Activated T-cell treated with anti-CD3 and anti-CD28 coated beads for 24 hours (primary cell): ENCODE measurements at places on chromosomes 4 and X.

DNA sequence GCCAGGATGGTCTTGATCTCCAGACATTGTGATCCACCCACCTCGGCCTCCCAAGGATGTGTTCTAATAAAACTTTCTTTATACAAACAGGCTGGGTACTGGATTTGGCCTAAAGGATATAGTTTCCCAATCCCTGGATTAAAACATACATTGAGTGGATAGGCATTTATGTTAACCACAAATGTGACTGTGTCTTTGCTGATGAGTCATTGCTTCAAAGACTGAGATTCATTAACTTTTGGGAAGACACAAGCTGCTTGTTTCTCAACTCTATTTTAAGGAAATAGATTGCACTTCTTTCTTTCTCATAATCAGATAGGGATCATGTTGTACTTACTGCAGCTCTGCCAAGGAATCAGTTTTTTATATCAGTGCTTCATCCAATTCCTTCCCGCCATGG lies 131.3 kb upstream of the AGA start:
- DNase-seq, result no peak

DNA sequence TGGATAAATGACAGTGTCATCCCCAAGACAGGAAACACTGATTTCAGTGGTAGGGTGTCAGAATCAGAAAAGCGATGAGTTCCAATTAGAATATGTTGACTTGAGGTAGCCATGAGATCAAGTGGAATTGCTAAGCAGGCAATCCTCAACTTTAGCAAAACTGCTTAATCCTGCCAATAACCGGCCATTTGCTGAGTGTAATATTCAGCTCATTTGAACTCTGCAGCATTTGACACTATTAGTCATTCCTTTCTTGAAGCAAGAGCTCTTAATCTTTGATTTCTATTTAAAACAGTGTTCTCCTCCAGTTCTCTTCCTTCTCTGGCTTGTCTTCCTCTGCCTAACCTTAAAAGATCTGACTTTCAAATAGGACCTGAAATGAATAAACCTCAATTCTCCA lies 68.7 kb upstream of the DCLK2 start:
- no peak for DNase-seq

DNA sequence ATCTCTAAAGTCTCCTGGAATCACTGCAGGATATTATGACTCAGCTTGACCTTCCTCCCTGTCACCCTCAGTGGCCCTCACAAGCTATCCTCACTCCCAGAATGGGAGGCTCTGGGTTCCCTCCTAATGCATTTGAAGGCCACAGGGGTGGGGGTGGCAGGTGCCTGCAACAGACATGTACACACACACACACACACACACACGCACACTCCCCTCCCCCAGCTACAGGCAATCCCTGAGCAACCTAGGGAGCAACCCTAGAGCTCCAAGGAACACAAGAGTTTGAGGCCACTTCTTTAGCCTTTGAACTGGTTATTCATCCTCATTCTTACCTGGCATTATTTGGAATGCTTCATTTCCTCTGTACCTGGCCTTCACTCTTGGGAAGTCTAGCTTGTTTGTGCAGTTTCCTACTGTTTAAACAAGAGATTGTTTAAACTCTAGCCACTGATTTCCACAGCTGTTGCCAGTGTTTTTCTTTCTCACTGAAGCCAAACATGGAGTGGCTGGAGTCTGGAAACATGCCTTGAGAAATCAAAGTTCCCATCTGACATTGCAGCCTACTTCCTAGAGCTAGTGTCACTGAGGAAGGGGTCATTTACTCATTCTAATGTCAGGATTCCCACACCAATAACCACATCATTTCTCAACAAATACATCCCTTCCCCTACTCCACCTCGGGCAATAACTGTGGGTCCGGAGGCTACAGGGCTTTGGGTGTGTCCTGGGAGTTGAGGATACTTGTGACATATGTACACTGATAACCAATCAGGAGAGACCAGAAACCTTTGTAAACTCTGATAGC lies 37.7 kb downstream of the MAOA start:
- DNase-seq, result no peak

DNA sequence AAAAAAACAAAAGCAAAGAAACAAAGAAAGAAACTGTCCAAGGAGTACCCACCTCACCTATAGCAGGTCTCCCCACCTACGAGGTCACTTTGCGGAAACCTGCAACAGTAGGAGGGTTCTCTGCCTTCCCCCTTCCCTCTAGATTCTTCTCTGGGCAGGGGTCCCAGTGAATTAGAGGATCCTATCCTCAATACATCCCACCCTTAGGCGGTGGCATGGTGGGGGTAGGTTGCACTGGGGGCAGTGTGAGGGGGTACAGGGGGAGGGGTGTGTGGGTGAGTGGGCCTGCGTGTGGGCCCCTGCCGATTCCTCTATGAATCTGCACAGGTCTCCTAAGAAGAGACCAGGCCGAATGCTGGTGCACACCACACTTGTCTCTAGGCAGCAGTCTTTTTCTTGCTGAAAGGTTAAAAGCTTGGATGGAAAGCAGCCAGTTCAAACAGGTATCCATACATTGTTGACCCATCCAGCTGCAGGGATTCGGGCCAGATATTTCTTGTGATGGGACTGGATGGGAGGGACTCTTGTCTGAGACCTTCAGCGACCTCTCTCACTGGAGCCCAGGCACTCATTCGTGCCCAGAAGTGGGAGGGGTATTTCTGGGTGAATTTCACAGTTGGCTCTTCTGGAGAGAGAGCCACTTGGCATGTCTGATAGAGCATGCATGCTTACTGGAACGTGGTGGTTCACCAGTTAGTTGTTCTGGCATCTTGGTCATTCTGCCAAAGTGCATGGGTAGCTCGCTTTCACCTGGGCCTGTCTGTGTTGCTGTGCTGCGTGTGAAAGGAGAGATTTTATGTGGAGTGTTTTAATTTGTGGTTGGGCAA lies 65.6 kb downstream of the NBDY start:
- no peak for DNase-seq

DNA sequence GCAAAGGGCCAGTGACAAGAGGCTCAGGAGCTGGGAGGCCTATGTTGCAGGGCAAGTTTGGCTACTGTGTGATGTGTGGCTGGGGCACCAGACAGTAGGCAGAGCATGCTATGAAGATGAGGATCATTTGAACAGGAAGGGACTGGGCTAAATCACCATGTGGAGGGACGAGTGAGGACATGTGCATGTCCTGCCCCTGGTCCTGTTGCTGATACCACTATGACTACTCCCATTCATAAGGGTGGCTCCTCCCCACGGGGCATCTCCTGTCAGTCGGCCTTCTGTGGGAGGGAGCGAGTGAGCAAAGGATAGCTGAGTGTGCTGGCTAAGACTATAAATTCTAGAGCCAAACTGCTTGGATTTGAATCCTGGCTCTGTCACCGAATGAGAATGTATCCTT lies 139.2 kb downstream of the TMEM164 start:
- DNase-seq, result no peak

DNA sequence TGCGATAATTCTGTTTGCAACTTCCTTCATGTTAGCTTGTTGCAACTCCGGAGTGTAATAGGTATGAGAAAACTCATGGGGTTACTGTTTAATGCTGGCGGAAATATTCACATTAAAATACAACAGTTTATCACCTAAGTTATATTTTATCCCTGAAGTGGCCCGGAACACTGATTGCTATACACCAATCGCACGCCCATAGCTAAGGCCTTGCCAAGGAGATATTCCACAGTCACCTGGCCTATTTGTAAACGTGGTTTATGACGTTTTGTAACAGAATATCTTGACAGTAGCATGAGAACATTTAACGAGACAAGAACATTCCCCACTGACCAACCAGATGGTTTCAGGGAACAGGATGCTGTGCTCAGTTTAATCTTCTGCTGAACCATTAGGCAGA lies 23.2 kb upstream of the FAM90A26 start:
- DNase-seq, result no peak

DNA sequence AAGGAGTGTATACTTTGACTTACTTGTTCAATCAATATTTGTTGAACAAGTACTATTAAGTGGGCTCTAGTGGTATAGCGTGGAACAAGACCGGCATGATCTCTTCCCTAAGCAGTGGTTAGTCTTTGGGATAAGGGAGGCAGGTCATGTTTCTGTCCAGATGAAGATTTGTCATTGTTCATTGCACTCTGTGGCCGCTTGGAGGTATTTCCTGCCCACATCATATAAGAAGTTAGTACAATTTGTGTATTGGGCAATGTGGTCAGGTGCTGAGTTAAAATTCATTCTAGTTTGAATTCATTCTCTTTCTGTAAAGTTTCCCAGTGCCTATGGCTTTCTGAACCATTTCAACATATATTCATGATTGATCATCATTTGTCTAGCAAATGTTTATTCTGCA lies 101.1 kb upstream of the SHISA3 start:
- no peak for DNase-seq

DNA sequence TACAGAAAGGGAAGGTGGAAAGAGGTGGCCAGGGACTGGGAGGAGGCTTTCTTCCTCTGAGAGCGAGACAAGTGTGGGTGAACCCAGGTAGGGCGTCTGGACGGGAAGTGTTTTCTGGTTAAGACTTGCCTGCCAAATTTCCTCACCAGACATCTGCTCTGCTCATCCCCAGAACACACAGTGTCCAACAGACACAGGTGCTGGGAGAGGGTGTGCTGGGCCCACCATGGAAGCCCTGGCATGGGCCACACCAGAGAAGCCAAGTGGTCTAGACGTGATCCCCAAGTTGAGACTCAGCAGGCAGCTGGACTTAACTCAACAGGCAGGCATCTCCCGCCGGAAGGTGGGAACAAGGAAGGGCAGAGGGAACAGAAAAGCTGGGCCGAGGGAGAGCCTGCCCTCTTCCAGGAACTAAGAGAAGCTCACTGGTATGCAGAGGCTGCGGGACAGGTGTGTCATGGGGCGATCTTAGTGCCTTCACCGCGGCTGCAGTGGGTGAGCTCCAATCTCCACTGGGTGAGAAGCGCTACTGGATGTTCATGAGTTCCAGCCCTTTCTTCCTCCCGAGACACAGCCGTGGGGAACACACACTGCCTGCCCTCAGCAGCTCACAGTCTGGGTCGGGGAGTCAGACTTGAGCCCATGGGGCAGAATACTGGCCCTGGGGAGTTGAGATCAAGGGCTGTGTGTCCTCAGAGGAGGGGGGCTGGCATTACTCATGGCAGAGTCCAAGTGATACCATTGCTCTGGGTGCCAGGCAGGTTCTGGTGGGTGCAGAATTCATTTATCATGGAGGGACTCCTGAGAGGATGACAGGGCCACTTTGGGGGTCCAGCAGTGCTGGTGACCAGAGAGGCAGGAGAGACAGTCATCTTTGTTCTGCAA lies 110.2 kb downstream of the CPZ start:
- no peak for DNase-seq

DNA sequence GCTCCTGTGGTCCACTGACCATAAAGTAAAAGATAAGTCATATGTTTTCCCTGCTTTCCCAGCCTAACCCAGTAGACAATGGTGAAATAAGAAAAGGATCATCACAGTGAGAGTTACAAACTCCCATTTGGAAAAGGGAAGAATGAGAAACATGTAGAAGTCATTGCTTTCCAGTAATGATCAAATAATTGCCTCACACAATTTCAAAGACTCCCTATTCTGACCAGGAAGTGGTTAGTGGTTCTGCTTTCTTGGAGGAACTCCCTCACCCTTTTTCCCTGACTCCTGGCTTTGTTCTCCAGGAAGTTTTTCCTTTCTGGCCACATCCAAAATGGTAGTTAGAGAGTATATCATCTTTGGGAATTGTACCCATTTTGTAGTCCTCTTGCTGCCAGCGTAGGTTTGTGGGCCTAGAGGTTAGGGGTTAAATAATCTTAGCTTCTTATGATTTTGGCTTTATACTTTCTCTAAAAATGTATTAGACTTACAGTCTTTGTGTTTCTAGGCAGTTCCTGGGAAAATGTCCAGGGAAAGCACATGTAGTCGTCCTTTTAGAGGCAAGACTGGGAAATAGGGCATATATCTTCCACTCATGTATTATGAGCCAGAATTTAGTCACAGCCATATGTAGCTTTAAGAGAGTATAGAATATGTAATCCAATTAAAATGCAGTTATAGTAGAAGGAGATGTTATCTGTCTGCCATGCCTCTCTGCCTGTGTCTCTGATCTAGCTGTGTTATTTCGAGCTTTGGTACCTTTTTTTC lies 10.5 kb downstream of the VAMP7 start:
- DNase-seq, result no peak

DNA sequence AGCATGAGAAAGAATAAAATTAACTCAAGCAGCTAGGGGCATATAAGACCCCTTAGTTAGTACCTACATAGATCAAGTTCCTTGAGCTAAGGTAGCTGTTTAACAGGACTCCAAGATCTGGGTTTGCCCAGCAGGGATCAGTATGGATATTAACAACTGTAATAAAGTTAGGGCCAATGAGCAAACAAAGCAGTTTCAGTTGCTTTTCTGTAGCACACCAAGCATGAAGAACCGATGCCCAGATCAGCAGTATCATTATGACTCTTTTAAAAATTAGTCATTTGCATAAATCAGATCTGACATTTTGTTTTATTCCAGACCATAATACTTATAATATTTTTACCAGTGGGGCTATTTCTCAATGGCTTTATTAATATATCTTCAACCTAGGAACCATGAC lies 80.9 kb downstream of the C4orf33 start:
- no peak for DNase-seq

- no peak for DNase-seq
Observed at GRCh38 chrX:13047759-13048158, 3.3 kb upstream of the FAM9C start.

- no peak for DNase-seq
Observed at GRCh38 chrX:18964026-18964425, 19.9 kb downstream of the PHKA2 start.

DNA sequence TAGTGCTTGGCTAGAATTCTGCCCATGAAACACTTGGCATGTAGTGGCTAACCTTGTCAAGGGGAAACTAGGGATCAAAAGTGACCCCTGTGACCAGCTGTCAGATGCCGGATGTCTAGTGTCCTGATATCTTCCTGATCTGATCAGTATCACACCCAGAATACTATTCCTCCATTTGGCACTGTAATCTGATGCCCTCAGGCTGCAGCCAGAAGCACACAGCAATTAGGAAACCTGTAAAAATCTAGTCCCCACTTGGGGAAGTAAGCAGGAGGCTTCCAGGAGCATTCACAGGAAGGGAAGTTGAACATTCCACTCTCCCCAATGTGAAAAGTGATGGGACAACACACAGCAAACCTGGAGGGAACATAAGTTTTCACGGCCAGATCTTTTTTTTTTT lies 125.1 kb downstream of the HS6ST2 start:
- DNase-seq, result no peak

GRCh38 chrX:38151441-38151840 lies 69.2 kb downstream of the SRPX start:
- no peak for DNase-seq

- DNase-seq, result no peak
Observed at GRCh38 chrX:120476714-120477113, 7.6 kb upstream of the LAMP2 start.

DNA sequence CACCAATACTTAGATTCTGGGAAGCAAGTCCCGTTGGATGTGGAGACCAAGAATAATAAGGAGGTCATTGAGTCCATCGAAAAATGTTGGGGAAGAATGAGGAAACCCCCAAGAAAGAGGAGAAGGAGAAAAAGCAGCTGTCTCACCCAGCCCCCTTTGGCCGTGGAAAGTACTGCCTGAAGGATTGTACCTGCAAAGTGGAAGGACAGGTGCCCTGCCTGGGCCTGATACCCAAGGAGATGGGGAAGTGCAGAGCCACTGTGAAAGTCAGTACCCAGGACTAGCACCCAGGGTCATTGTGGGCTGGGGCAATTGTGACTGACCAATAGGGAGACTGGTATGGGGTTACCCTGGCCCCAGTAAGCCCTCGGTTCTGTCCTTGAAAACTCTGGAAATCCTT lies 13.8 kb upstream of the CFAP299 start:
- DNase-seq, result no peak
